ENCODE measurements at places on chromosomes 12 and 14. TPM values are rescaled to one million over a fixed set of nuclear protein-coding genes. Genes with fewer than 3 reads are reported as not detected.

DNA sequence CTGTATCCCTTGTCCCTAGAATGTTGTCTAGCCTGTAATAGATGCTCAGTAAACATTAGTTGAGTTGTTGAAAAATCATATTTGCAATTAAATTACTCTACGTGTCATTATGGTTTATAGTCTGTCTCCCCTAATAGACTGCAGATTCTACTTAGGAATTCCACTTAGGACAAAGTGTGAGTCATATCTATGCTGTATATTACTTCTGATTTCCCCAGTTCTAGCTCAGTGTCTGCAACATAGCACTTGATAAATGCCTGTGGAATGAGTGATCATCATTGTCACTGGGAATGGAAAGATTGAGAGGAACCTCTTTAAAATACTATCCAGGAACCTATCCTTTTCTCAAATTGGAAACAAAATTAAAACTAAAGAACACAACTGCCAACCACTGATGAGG lies 99.3 kb downstream of the TBX5 start:
- H3K4me1 ChIP-seq = no peaks in the 10 kb centered on the region
- H3K27ac ChIP-seq = no peak overlapping the region
- H3K27me3 ChIP-seq = peaks cover 12% of the 10 kb centered on the region
- no peak overlapping the region for H3K4me3 ChIP-seq
- no peak for DNase-seq
- no peaks in the 10 kb centered on the region for H3K36me3 ChIP-seq

GRCh38 chr14:23435543-23436326 lies at the start of gene MYH7:
Gene MYH7 (minus strand): TSS chr14:23435660. CDS start chr14:23433732, 1,928 bp downstream.
- H3K4me1 ChIP-seq = no peaks in the 10 kb centered on the region
- no peaks in the 10 kb centered on the region for H3K27me3 ChIP-seq
- no peak within 1 kb of the TSS for H3K4me3 ChIP-seq
- no peaks in the 10 kb centered on the region for H3K36me3 ChIP-seq

- H3K4me1 ChIP-seq = peaks cover 40% of the 10 kb centered on the region
- DNase-seq = no peak
- peak overlapping the region; percentile 84 for H3K27ac ChIP-seq
- H3K27me3 ChIP-seq = no peaks in the 10 kb centered on the region
- no peak overlapping the region for H3K4me3 ChIP-seq
- H3K36me3 ChIP-seq = peaks cover 34% of the 10 kb centered on the region
Measured at GRCh38 chr12:108622921-108623514, 10.7 kb downstream of the SELPLG start.

DNA sequence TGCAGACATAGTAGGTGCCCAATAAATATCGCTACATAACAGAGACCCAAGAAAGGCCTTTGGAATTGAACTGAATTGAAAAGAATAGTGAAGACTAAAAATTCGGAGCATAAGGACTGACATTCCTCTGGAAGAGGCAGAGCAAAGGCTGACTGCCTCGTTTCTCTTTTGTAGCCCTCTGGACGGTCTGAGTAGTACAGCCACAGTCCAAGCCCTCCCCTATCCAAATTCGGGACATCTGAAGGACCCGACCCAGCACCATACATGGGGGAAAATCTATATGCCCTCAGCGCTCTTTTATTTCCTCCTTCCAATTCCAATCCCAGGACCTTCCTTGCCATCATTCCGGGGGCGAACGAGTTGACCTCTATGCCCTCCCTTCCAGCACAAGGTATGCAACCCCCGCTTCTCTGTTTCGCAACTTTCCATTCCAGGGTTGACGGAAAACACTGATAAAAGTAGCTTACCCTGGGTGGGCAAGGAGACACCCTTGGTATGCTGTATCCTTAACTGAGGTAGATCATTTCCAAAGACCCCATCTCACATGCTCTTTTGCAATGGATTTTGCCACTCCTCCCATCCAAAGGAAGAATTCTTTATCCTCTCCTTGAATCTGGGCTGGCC lies 127.4 kb upstream of the MAP1LC3B2 start:
- H3K4me1 ChIP-seq = peaks cover 3% of the 10 kb centered on the region
- no peak overlapping the region for H3K27ac ChIP-seq
- H3K36me3 ChIP-seq = peaks cover 2% of the 10 kb centered on the region
- H3K27me3 ChIP-seq = no peaks in the 10 kb centered on the region
- no peak for DNase-seq
- H3K4me3 ChIP-seq = no peak overlapping the region

GRCh38 chr14:103886304-103887169 lies 39.2 kb upstream of the PPP1R13B start:
- H3K27me3 ChIP-seq = no peaks in the 10 kb centered on the region
- no peaks in the 10 kb centered on the region for H3K4me1 ChIP-seq
- H3K36me3 ChIP-seq = no peaks in the 10 kb centered on the region
- H3K4me3 ChIP-seq = no peak overlapping the region
- H3K27ac ChIP-seq = no peak overlapping the region
- no peak for DNase-seq

The ASPG gene
- total RNA-seq = not detected

The ERH gene
- total RNA-seq = 403 TPM

The RNASE2 gene
- total RNA-seq = not detected

DNA sequence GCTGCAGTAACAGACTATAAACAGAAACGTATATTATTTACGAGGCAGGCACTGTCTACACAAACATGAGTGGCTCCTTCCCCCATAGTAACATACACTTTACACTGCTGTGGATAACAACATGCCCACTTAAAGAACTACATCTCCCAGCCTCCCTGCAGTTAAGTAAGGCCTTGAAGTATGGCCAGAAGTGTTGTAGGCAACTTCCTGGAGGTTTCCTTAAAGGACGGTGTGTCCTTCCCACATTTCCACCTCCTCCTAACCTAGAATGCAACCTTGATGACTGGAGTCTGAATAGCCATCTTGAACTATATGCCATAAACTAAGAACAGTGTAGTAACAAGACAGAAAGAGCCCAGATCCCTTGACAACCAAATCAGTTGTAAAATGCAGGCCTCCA lies 20.3 kb downstream of the MED13L start:
- peaks cover 53% of the 10 kb centered on the region for H3K4me1 ChIP-seq
- H3K4me3 ChIP-seq = no peak overlapping the region
- peaks cover 13% of the 10 kb centered on the region for H3K36me3 ChIP-seq
- no peaks in the 10 kb centered on the region for H3K27me3 ChIP-seq
- no peak overlapping the region for H3K27ac ChIP-seq

DNA sequence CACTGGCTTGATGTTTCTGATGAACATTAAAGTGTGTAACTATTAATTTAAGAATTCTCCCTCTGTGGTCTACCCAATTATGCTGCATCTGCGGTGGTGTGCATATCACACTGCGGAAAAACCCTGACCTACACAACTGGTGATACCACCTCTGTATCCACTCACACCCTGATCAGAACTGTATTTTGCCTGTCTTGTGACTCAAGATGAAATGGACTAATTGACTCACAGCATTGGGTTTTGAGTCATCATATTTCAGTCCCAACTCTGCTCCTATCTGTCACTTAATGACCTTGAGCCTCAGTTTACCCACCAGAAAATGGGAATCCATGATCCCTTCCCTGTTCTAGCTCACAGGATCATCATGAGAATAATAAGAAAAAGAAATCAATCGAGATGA lies 65.6 kb downstream of the NUAK1 start:
- DNase-seq = no peak
- H3K36me3 ChIP-seq = no peaks in the 10 kb centered on the region
- no peak overlapping the region for H3K4me3 ChIP-seq
- H3K27me3 ChIP-seq = peaks cover 35% of the 10 kb centered on the region
- no peaks in the 10 kb centered on the region for H3K4me1 ChIP-seq
- no peak overlapping the region for H3K27ac ChIP-seq

GRCh38 chr12:132094269-132094891 lies 49.7 kb downstream of the DDX51 start:
- no peaks in the 10 kb centered on the region for H3K27me3 ChIP-seq
- no peak overlapping the region for H3K4me3 ChIP-seq
- DNase-seq = no peak
- H3K4me1 ChIP-seq = peaks cover 11% of the 10 kb centered on the region

The DEPDC4 gene
- total RNA-seq = 2.4 TPM

The CLEC9A gene
- total RNA-seq = not detected

DNA sequence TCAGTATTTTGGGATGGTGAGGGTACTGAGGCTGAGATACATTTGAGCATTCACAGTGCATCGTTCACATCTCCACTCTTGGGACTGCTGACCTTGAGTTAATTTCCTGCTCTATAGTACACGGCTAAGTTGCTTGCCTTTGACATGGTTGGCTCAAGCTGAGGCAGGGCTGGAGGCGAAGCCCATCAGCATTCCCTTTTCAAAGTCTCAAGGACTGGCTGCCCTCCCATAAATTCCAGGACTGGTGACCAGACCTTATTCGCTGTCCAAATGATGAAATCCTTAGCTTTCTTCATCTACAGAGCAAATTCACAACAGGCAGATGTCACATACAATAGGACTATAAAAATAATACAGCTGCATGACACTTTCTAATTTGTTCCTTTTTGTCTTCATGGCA lies 85.9 kb downstream of the SSPN start:
- H3K27ac ChIP-seq = no peak overlapping the region
- H3K4me3 ChIP-seq = no peak overlapping the region
- no peaks in the 10 kb centered on the region for H3K36me3 ChIP-seq
- peaks cover 3% of the 10 kb centered on the region for H3K4me1 ChIP-seq

The SPIC gene
- total RNA-seq = not detected

The CDKL1 gene
- total RNA-seq = 7.4 TPM

GRCh38 chr14:77691259-77691658 lies 16.6 kb downstream of the ALKBH1 start:
- H3K27ac ChIP-seq = no peak overlapping the region
- DNase-seq = no peak
- peaks cover 20% of the 10 kb centered on the region for H3K36me3 ChIP-seq
- H3K4me1 ChIP-seq = no peaks in the 10 kb centered on the region
- H3K27me3 ChIP-seq = no peaks in the 10 kb centered on the region

The LPAR5 gene
- total RNA-seq = 7.3 TPM

The KRT82 gene
- not detected for total RNA-seq

The MIP gene
- total RNA-seq = not detected

DNA sequence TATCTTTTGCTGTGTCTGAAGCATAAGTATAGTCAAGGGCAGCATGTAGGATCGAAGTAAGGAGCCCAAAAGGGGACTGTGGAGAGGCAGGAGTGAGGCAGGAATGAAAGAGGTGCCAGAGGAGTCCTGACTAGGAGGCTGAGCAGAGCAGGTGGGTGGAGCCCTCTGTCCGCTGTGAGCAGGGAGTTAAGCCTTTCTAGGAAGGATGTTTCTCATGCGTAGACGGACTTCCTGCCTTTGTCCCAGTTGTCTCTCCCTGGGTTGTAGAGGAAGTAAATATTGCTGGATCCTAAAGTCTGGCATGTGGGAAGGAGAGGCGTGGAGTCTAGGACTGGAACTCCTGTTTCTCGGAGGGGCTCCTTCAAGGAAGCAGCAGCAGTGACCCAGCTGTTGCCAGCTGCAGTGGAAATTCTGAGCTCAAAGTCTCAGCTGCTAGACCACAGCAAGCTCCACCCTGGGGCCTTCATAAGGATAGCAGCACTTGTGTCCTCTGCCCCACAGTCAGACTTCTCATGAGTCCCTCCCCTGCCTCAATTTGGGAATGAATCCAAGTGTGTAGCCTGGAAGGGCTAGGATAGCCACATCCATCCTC lies 44.0 kb downstream of the RBMS2 start:
- H3K4me3 ChIP-seq = peak overlapping the region; percentile 18
- peak; percentile 52 for DNase-seq
- peaks cover 21% of the 10 kb centered on the region for H3K4me1 ChIP-seq
- no peaks in the 10 kb centered on the region for H3K27me3 ChIP-seq
- H3K27ac ChIP-seq = no peak overlapping the region
- no peaks in the 10 kb centered on the region for H3K36me3 ChIP-seq

DNA sequence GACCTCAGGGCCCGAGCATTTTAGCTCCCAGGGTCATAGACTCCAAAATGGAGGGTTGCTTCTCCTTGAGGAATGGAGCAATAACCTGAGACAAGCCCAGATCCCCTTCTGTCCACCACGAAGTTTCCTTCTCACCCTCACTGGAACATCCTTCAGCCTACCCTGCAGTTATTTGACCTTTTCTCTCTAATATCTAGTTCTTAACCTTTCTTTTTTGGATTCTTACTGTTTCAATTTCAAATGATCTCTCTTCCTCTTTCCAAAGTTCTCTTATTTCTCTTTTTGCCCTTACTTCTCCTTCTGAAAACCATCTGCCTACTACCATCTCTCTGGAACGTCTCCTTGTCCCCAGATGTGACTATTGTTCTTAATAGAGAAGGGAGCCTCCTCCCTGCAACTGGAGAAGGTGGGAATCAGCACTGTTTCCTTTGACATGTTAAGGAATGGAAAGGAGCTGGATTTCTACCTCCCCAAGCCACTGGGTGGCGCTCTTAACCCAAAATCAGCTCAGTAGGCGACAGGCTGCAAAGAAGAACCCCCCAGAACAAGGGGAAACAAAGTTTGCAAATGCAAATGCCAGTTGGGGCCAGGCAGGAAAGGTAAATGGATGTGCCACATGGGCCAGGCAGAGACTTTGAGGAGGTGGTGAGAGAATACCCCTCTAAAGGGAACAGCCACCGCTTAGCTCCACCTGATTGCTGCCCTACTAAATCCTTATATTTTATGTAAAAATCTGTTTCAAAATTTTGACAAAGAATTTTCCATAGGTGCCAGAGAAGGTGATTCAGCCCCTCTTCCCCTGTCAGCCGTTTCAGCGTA lies 22.4 kb upstream of the PDE1B start:
- H3K36me3 ChIP-seq = peaks cover 11% of the 10 kb centered on the region
- peaks cover 8% of the 10 kb centered on the region for H3K4me1 ChIP-seq
- H3K27me3 ChIP-seq = no peaks in the 10 kb centered on the region
- DNase-seq = peak; percentile 27

The CLEC1A gene
- not detected for total RNA-seq

DNA sequence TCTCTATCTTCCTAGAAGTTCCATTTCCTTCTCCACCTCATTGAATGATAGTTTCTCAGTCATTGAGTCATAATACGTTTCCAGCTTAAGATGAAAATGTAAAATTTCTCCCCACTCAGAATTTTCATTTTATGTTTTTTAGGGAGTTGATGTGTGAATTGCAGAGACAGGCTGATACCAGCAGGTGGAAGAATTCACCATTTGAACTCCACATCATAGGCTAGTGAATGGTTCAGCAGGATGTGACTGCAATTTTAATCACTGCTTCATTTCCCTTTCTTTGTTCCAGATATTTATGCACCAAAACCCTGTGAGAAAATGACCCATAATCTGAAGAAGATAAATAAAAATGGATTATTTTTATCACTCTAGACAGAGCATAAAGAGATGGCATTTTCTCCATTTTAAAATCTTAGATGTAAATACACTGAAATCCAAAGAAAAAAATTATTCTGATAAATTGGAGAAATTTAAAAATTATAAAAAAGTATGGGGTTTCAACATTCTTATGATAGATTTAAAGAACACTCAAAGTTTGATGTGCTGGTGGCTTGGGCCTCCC lies 10.6 kb upstream of the PYGL start:
- no peak overlapping the region for H3K4me3 ChIP-seq
- H3K36me3 ChIP-seq = no peaks in the 10 kb centered on the region
- H3K27me3 ChIP-seq = no peaks in the 10 kb centered on the region
- no peak overlapping the region for H3K27ac ChIP-seq
- DNase-seq = no peak

- DNase-seq = no peak
- H3K4me1 ChIP-seq = no peaks in the 10 kb centered on the region
- H3K36me3 ChIP-seq = no peaks in the 10 kb centered on the region
- H3K27ac ChIP-seq = no peak overlapping the region
Measured at GRCh38 chr14:37232907-37233481, 35.3 kb downstream of the MIPOL1 start.

All from activated naive CD8-positive, alpha-beta T cell treated with anti-CD3 and anti-CD28 coated beads for 36 hours (primary cell).